Ureter (tissue), 1 donor: ENCODE measurements at places on chromosomes 12 and 14. TPM values are rescaled to one million over a fixed set of nuclear protein-coding genes. Genes with fewer than 3 reads are reported as not detected.

DNA sequence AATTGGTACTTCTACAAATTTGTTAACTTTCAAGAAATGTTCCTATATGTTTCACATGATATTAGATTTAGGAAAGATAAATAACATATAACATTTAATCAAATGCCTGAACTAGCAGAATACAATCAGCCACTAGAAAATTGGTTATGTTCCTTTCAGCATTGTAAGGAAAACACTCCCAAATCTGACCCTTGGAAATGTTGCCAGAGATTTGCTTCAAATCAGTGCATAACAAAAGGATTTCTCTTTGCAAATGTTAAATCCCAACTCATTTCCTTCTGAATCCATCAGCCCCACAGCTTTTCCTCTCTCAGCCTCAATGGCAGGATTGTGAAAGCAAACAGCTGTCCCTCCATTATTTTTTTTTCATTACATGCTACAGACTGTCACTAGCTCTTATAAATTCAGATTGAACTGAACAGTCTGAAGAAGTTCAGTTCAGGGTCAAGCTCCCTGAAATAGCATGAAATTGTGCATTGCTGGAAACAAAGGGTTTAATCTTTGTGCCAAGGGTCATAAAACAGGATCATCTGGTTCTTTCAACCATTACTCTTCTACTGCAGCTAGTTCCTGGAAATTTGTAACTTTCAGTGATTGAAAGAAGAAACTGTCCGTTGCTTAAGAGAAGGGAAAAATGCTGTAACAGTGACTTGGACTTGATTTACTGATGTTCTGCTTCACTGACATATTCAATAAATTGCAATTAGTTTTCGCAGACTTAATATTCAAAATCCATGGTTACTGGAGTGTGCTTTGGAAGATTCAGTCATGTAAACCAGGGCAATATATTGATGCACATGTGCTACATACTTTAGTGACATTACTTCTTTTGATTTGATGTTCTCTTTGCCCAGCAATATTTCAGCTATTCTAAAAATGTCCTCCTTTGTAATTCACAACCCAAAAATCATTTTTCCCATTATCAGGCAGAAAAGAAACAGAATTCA, 246.4 kb downstream of the RPL10L start:
- DNase-seq, result no peak

GRCh38 chr14:51774209-51774608, 86.2 kb upstream of the GNG2 start:
- no peak for DNase-seq

GRCh38 chr12:68349921-68350606, 17.9 kb upstream of the MDM1 start:
- no peak for DNase-seq

DNA sequence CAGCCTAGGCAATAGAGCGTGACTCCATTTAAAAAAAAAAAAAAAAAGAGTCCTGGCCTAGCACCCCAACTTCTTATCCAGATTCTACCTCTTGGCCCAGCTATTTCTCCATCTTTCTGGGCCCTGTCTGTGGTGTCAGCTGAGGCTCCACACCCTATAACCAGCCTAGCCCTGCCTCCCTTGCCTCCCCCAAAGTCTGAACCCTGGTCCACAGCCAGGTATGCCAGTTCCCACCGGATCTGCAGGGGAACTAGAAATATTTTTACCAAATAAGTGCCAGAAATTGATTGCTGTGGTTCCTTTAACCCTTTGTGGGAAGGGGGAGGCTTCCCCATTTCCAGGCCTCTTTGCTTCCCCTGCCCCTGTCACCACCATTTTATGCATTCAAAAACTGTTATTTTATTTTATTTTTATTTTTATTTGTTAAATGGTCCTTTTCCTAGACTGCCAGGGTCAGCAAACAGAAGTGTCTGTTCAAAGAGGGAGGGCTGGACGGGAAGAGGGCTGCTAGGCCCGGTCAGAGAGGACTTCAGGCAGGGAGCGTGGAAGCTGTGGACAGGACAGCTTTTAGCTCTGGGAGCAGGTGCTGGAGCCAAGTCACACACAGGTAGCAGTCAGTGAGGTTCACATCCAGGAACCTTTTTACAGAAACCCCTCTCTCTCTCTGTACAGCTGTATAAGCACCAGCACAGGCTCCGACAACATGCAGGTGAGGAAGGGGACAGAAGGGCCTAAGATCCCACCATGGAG, 23.2 kb downstream of the TTC9 start:
- DNase-seq, result no peak

SLC22A17 gene
- total RNA-seq, result 35.3 TPM

CLEC1B gene
- total RNA-seq, result not detected

SERPINA5 gene
- total RNA-seq, result 4.4 TPM
